ENCODE measurements at places on chromosomes 6 and 20.

DNA sequence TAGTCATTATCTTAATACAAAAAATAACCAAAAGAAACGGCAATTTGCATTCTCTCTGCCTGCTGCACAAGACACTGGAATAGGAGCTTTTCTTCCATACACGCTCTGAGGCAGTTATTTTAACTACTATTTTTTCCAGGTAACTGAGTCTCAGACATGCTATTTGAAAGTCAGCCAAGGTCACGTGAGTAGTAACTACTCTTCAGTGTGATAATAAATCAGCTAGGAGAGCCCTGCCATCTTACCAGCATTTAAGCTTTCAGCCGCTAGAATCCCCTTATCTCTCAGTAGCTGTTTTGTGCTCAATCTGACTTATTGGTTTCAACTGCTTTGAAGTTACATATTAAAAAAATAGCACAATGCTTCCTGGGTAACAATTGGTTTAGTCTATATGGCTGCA, 84.5 kb downstream of the NRN1 start:
- no peaks in the 10 kb centered on the region for H3K27me3 ChIP-seq
- H3K27ac ChIP-seq, result no peak overlapping the region
- H3K36me3 ChIP-seq, result no peaks in the 10 kb centered on the region
- H3K4me1 ChIP-seq, result no peaks in the 10 kb centered on the region

DNA sequence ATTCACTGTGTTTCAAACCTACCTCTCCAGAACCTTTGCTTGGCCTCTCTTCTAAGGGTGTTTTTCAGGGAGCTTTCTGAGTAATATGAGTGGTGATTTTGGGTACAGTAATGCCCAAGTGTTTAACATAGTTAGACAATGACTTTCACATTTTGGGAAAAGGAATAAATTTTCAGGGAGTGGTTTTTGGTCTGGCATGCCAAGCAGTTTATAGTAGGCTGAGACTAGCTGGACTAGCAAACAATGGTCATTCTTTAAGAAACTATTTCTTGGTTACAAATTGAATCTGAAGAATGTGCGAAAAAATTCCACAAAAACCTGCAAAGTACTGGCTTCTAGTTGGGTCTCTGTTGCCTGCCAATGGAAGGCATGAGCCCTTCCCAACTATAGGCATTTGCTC, 15.4 kb downstream of the FNDC1 start:
- peaks cover 12% of the 10 kb centered on the region for H3K4me1 ChIP-seq
- no peak overlapping the region for H3K4me3 ChIP-seq
- no peaks in the 10 kb centered on the region for H3K36me3 ChIP-seq
- no peak overlapping the region for H3K27ac ChIP-seq
- H3K27me3 ChIP-seq, result no peaks in the 10 kb centered on the region
- no peak for DNase-seq

DNA sequence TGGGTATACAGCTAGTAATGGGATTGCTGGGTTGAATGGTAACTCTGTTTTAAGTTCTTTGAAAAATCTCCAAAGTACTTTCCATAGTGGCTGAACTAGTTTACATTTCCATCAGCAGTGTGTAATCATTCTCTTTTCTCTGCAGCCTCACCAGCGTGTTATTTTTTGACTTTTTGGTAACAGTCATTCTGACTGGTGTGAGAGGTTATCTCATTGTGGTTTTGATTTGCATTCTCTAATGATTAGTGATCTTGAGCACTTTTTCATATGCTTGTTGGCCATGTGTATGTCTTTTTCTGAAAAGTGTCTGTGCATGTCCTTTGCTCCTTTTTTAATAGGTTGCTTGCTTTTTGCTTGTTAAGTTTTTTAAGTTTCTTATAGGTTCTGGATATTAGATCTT, 194.2 kb upstream of the PHACTR1 start:
- no peaks in the 10 kb centered on the region for H3K4me1 ChIP-seq
- no peak overlapping the region for H3K4me3 ChIP-seq
- H3K27ac ChIP-seq, result no peak overlapping the region
- no peak for DNase-seq

GRCh38 chr6:21100991-21101390, 492.6 kb upstream of the SOX4 start:
- no peak overlapping the region for H3K4me3 ChIP-seq
- no peaks in the 10 kb centered on the region for H3K4me1 ChIP-seq
- no peak overlapping the region for H3K27ac ChIP-seq

DNA sequence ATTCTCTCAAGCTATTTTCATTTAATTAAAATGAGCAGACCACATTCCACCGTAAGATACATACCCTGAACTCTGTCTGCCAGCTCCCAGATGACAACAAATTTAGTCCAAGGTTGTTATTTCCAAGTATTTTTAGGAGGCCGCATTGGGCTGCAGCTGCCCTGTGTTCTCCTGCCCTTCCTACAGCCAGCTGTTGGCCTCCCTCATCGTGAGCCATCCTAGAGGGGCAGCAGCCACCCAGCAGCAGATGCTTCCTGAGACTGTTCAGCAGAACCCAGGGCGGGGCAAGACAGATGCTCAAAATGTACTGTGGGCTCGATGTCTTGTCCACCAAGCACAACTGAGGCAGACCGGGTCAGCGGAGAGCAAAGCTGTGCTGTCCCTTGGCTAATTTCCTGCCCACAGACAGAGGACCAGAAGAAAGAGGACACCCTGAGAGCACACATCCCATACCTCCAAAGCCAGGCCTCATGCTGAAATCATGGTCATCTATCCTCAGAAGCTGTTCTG, 16.4 kb downstream of the GABRR1 start:
- no peak overlapping the region for H3K27ac ChIP-seq
- no peak for DNase-seq
- H3K4me1 ChIP-seq, result no peaks in the 10 kb centered on the region
- no peak overlapping the region for H3K4me3 ChIP-seq
- H3K27me3 ChIP-seq, result no peaks in the 10 kb centered on the region

DNA sequence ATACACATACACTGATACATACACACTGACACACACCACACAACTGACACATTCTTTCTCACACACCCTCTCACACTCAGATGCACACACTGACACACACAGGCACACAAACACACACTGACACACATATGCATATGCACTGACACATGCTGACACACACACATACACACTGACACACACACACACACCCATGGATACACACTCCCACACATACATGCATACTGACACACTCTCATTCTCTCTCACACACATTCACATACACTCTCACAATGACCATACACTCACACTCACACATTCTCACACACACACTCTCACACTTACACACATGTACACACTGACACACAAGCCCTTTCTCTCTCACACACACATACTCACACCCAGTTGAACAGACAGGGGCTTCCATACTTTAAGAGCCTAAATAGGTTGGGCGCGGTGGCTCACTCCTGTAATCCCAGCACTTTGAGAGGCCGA, 236.4 kb downstream of the LRFN2 start:
- H3K27me3 ChIP-seq, result no peaks in the 10 kb centered on the region
- H3K4me1 ChIP-seq, result no peaks in the 10 kb centered on the region
- H3K27ac ChIP-seq, result no peak overlapping the region
- H3K36me3 ChIP-seq, result no peaks in the 10 kb centered on the region
- H3K4me3 ChIP-seq, result no peak overlapping the region

DNA sequence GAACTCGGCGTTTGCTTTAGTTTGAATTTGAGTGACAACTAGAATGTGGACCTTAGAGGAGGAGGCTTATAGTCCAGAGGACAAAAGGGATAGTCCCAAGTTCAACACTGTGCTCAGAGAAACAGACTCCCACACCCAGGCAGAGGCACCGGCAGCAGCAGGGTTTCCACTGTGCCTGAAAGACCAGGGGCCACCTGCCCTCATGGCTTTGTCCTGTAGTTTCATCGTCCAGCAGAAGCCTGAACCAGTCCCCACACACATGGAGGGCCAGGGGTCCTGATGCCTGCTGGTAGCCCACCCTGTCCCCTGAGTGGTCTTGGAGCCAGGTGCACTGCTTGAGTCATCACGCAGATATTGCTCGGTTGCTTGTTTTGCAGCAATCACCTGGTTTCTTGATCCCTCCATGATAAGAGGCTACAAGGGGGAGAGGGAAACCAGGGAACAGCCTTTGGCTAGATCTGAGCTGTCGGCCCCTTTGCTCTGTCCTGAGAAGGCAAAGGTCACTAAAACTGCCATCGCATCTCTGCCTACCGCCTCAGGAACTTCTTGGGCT, 7.2 kb upstream of the ACSS1 start:
- H3K4me1 ChIP-seq, result peaks cover 6% of the 10 kb centered on the region
- H3K36me3 ChIP-seq, result no peaks in the 10 kb centered on the region
- no peak overlapping the region for H3K4me3 ChIP-seq
- H3K27me3 ChIP-seq, result peaks cover 6% of the 10 kb centered on the region
- DNase-seq, result no peak

DNA sequence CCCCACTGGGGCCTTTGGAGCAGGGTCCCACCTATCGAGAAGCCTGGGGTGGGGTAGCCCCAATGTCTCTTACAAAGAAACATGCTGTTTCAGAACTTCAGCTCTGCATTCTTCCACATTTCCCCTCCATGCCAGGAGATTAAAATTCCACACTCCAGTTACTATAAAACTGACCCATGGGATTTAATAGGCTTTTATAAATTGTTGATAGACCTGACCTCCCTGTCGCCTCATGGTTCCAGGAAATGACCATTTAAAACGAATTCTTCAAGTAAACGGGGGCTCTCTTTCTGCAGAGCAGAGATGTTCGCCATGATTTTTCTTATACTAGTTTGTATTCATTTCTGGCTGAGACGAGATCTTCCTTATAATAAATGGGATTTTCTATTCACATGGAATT, 19.3 kb downstream of the RIN2 start:
- no peaks in the 10 kb centered on the region for H3K27me3 ChIP-seq
- no peaks in the 10 kb centered on the region for H3K36me3 ChIP-seq
- no peak overlapping the region for H3K27ac ChIP-seq
- no peak for DNase-seq
- no peak overlapping the region for H3K4me3 ChIP-seq

DNA sequence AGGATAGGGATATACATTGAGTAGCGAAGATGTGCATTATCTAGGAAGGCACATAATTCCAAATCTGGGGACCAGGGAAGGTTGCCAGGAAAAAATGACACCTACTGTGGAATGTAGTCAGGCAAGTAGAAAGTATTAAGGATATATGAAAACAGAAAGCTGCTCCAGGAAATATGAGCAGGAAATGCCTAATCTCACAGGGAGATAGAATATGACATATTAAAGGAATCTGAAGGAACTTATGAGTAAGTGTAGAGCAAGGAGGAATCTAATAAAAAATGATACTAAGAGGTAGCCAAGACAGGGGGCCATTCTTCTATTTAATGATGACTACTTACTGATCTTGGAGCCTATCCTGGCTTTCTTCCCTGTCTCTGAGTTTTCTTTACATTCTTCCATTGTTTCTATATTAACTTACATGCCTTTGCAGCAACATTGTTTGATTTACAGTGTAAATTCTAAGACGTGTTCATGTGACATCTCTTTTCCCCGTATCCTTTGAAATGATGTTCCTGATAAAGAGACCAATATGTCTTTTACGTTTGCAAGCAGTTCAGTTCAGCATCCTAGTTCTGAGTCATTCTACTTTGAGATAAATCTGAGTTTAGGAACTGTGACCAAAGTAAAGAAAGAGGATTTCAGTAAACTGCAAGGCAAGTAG, 58.6 kb downstream of the TINAG start:
- no peak overlapping the region for H3K27ac ChIP-seq
- no peaks in the 10 kb centered on the region for H3K27me3 ChIP-seq
- no peak for DNase-seq
- H3K4me1 ChIP-seq, result no peaks in the 10 kb centered on the region
- no peaks in the 10 kb centered on the region for H3K36me3 ChIP-seq
- no peak overlapping the region for H3K4me3 ChIP-seq

Measured in CD4-positive, alpha-beta T cell (primary cell).